CD4-positive, CD25-positive, alpha-beta regulatory T cell (primary cell): ENCODE measurements at places on chromosomes 3 and 15.

GRCh38 chr3:55955891-55956477, 468.9 kb upstream of the WNT5A start:
- DNase-seq = no peak

DNA sequence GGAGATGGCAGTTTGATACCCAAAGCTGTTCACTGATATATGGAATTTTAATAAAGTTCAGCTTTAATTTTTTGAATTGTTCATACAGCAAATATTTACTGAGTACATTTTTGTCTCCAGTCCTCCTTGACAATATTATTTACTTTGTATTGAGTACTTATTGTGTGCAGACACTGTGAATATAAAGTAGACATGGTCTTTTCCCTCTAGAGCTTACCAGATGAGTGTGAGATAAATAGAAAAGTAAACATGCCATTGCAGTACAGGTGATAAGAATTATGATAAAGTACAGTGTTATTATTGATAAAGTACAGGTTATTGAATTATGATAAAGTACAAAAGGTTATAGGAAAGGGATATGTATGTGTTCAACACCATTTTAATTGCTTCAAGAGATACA, 2.1 kb downstream of the UBA5 start:
- no peak for DNase-seq

GRCh38 chr3:174153871-174154270, 705.3 kb upstream of the NAALADL2 start:
- no peak for DNase-seq

DNA sequence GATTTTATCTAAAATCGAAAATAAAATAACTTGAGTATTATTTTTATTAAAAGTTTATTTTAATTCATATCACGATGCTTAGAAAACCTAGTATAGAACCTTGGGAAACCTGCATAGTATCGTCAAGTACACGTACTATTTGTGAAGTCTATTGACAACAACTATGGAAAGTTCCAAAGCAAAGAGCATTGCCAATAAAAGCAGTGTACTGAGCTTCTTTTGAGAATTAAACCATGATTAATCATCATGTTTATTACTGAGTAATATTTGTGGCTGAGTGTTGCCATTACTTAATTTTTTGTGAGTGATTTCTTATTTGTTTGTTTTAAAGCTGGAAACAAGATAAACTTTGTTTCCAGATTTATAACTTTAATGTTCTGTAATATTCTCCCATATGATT, 674.1 kb downstream of the CADM2 start:
- DNase-seq = no peak

GRCh38 chr3:56838448-56838847, 36.7 kb upstream of the ARHGEF3 start:
- DNase-seq = no peak

DNA sequence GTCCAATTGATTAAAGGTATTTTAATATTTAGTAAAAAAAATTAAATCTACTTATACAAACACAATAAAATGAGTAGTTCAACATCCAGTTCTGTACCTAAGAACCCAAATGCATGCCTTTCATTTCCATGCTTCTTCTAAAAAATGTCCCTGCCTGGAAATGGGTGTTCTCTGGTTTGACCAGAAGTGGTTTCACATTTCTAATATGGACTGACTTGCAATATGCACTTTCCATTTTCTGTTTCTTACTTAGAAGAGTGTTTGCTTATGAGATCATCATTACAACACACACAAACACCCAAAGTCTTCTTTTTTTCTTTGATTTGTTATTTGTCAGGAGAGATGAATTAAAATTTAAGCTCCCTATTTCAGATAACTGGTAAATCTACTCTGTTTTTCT, 879.6 kb downstream of the AGBL1 start:
- DNase-seq = no peak

- DNase-seq = no peak
These were observed 216.7 kb downstream of the ABHD5 start for GRCh38 chr3:43907508-43907858.

DNA sequence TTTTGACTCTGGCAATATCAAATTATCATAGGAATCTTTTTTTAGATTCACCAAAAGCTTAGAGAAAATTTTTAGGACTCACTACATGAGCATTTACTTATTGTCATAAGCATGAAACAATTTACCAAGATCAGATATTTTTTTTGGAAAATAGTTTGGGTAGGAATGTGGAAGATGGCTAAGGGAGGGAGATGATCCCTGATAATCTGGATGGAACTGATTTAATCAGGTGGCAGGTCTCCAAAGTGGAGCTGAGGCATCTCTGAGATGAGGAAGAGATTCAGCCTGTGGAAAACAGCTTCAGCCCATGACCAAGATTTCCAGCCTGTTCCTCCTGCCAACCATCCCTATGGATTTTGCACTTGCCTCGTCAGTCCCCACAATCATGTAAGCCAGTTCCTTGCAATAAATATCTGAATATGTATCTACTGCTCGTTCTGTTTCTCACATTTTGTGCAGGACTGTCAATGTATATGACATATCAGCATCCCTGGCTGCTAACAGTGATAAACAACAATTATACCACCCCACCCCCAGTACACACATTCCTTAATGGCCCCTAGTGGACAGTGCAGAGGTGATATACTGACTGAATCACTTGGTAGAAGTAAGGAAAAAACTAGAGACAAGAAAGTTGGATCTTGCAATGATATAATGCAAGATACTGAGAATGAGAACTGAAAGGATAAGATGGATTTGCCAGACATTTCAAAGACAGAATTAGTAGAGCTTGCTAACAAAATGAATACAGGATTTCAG, 183.8 kb downstream of the NEK10 start:
- DNase-seq = no peak

DNA sequence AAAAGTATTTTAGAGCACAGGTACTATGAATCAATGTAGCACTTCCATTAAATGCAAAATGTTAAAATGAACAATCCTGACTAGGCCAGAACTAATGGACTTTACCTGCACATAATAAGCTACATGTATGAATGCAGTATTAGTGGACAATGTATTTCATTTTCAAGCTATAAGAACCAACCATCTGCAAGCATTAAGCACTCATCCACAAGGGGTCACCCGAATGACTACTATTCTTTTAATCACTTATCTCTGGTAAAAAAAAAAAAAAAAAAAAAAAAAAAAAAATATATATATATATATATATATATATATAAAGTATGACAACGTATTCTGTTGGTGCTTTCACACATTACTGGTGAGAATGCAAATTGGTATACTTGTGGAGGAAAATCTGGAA, 7.2 kb downstream of the HERC1 start:
- DNase-seq = peak; percentile 44

- DNase-seq = no peak
These were observed 25.9 kb downstream of the TLE3 start for GRCh38 chr15:70071799-70072198.

- no peak for DNase-seq
These were observed 61.6 kb upstream of the MAP4 start for GRCh38 chr3:48077815-48078214.

GRCh38 chr15:45586601-45587094, 531 bp upstream of the BLOC1S6 start:
- no peak for DNase-seq
